Adrenal gland (tissue), 19 donors: ENCODE measurements at places on chromosomes 4 and X.
A peak's percentile ranks its signal among the peaks of the same experiment; 100 is the strongest.

DNA sequence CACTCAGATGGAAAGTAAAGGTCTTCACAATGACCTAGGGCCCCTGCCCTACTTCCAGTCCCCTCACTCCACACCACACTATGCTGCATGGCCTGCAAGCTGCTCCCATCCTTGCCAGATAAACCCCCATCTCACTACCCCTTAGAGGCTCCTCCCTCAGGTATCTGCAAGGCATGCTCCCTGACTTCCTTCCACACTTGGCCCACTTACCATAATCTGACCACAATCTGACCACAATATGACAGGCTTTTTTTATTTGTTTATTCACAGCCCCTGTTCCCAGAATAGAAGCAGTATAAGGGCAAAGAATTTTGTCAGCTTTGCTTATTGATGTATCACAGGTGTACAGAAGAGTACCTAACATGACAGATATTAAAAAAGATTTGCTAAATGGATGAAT, 124.7 kb downstream of the CAMK2D start:
- DNase-seq = no peak

DNA sequence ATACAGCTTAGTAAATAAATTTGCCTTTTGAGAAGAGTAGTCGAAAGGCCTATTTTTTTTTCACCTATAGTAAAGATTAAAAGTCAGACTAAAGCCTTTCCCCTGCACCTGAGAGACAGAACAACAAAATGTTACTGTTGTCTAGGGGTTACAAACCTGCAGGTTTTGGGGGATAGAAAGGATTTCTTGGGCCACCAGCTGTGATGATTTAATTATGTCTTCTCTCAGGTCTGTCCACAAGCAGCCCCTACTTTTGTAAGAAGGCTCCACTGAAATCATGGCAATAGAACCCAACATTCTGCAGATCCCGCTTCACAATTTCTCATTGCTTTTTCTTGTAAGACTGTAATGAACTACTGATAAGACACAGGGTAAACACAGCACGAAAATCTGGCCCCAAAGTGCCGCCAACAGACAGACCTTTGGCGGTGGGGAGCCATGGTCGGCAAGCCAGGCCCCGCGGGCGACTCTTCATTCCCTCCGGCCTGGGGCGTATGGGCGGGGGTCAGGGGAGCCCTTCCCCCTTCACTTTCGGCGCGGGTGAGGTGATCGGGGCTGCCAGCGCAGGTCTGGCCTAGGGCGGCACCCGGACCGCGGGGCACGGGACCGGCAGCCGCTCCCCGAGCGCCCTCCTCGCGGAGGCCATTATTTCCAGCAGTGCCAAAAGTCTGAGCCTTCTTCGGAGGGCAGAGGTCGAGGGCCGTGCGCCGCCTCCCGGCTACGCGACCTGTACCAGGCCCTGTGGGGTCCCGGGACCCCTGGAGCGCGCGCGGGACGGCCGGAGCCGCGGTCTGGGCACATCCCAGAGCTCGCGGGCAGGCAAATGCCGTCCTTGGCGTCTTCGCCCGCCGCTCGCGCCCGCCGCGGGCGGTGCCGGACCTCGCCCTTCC, 812 bp upstream of the KDM6A start:
- DNase-seq = peak; percentile 52

GRCh38 chr4:65653740-65654361, 16.4 kb downstream of the EPHA5 start:
- DNase-seq = no peak

GRCh38 chrX:54043541-54044125, 640 bp downstream of the PHF8 start:
- DNase-seq = peak; percentile 34

GRCh38 chrX:125378770-125379169, 59.1 kb downstream of the TEX13C start:
- DNase-seq = no peak

GRCh38 chrX:11129534-11130105, 18.5 kb downstream of the HCCS start:
- no peak for DNase-seq

DNA sequence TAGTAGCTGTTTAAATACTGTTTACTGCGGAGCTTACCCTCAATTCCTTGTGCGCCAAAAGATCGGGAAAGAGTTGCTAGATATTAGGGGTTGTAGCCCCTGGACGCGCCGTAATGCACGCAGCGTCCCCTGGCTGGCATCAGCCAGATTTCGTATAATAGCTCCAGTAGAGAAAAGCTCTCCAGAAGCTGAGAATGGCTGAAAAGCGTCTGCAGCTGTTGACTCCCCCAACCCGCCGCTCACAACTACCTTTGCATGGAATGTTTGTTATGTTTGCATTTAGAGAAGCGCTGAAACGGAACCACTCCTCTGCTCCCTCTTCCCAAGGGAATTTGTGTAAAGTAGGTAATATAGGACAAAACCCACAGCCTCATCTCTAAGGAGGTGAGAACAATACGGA, 3.7 kb downstream of the DOCK11 start:
- DNase-seq = no peak

DNA sequence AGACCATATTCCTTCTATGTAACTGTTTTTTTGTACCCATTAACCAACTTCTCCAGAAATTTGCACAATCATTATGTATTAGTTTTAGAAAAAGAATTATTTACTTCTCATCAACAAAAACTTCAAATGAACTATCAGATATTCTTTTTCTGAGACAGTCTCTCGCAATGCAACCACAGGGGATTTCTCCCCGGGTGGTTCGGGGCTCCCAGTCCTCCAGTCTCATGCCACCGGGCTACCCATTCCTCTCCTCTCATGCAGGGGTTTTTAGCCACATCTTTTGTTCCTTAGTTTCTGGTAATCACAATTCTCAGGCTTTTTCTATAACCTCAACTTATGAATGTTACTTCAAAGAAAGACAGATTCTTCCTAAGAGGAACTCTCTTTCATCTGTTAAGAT, 46.6 kb upstream of the CLNK start:
- DNase-seq = no peak

DNA sequence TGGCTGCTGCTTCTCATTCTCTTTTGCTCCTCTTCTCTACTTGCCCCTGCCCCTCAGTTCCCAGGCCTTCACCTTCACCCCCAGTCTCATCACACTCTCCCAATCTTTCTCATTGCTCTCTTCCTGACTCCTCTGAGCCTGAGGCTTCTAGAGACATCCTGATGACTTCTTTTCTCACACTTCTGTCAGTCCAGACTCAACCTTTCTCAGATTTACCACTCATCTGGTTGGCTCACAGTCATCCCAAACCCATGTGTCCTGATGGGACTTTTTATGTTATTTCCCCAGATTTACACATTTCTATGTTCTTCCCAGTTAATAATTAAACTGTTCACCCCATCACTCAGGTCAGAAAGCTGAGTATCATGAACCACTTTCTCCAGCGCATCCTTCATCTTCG, 68.0 kb downstream of the TMA16 start:
- DNase-seq = no peak

DNA sequence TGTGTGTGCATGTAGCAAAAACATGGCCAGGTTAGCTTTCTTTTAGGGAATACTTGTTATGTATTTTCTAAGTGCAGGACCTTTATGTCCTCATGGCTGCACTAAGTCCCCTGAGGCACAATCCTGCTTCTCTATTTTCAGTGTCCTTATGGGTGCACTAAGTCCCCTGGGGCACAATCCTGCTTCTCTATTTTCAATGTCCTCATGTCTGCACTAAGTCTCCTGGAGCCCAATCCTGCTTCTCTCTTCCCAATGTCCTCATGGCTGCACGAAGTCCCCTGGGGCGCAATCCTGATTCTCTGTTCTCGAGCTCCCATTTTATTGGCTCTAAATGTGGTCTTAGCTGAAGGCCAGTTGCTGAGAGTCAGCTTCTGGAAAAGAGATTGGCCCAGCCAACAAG, 49.7 kb upstream of the GPRIN3 start:
- no peak for DNase-seq

- no peak for DNase-seq
Measured at GRCh38 chr4:142565771-142566170, 280.3 kb downstream of the INPP4B start.

DNA sequence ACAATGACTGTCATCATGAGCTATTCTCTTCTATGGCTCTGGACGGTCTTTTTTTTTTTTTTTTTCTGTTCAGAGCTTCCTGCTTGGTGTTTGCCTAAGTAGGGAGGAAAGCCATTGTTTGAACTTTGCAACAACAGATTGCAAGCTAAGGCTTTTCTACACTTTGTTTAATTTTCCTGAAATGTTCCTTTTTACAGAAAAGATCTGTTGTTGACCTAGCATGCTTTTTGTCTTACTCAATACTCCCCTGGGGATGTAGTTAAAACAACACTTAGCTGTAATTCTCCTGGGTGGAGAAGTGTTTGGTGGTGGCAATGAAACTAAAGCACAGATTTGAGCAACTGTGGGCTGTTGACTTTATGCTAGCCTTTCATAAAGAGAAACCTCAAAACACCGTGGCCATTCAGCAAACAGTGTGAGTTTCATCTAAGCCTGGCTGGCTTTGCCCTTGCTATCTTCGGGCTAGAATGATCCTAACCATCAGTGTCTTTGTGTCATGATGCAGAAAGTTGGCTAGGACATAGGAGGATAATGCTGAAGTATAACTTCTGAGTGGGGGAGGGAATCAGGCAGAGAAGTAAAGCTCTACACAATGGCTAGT, 110.5 kb downstream of the ANXA3 start:
- DNase-seq = no peak

DNA sequence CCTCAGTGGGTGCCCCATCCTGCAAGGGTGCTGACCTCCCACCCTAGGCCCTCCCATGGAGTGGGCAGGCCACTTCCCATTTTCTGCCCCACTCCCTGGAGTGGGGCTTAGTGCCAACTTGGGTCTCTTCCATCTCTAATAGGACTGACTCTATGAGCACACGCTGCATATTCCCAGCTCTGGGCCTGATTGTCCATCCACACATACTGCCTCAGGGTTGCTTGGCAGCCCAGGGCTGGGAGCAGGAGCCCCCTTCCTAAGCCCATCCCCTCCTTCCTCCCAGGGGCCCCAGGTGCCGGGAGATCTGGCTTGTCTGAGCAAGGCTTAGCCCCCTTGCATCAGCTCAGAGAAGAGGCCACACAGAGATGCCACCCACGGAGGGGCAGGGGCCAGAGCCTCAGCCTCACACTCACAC, 55.1 kb downstream of the PJA1 start:
- DNase-seq = no peak
